ENCODE measurements at places on chromosomes 13 and 19.

DNA sequence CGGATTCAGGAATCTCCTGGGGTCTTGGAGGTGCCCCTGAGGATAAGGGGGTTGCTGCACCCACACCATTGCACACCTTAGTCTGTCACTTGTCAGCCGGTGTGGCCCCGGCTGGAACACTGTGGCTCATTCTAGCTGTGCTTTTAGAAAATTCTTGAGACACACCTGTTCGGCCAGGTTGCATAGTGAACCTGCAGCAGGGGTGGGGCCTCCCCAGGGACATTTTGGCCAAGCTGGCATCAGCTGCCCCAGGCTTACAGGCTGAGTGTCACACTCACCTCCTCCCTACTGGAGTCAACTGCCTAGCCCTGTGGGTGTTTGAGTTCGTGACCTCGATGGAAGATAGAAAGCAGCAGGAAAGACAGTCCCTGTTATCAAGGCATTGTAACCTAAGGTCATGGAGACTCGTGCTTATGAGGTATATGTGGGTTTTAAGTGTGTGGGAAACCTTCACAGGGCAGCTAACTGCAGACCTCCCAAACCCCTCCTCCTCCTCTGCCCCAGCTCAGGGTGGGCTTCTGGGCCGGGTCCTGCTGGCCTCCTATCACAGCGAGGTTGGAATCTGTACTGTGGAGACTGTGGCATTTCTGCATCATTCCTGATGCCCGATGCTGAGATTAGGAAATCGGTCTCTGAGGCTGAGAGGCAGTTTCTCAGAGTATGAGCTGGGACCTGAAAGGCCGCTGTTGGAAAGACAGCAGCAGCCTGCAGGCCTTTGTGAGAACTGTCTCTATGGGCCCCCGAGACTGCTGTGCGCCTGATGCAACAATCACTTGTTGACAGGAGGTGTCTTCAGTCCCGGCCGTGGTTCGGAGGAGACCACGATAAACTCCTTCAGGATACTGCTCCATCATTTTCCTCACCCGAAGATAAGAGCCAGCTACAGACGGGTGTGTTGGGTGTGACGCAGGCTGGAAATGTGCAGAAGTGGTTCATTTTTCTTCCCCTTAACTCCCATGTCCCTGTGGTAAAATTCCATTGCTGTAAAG, 72.2 kb downstream of the ATP11A start:
- H3K4me3 ChIP-seq: no peak overlapping the region
- DNase-seq: no peak
- peaks cover 1% of the 10 kb centered on the region for H3K27me3 ChIP-seq

- no peak overlapping the region for H3K4me3 ChIP-seq
- H3K4me1 ChIP-seq: 0 out of 2 replicates have a peak, but pooled peaks cover 3% of the 10 kb centered on the region
- H3K27ac ChIP-seq: no peak overlapping the region
- DNase-seq: no peak
- H3K27me3 ChIP-seq: peaks cover 4% of the 10 kb centered on the region
Measured at GRCh38 chr13:98360545-98360944, 183.5 kb upstream of the RNF113B start.

GRCh38 chr19:41499899-41500298, 56.9 kb downstream of the ERICH4 start:
- DNase-seq: no peak
- no peak overlapping the region for H3K4me3 ChIP-seq
- H3K36me3 ChIP-seq: no peaks in the 10 kb centered on the region
- H3K4me1 ChIP-seq: peaks cover 10% of the 10 kb centered on the region
- peaks cover 17% of the 10 kb centered on the region for H3K27me3 ChIP-seq

- H3K27ac ChIP-seq: no peak overlapping the region
- no peak for DNase-seq
- no peaks in the 10 kb centered on the region for H3K4me1 ChIP-seq
- no peaks in the 10 kb centered on the region for H3K36me3 ChIP-seq
Measured at GRCh38 chr19:35380450-35381124, 9.7 kb downstream of the GPR42 start.

DNA sequence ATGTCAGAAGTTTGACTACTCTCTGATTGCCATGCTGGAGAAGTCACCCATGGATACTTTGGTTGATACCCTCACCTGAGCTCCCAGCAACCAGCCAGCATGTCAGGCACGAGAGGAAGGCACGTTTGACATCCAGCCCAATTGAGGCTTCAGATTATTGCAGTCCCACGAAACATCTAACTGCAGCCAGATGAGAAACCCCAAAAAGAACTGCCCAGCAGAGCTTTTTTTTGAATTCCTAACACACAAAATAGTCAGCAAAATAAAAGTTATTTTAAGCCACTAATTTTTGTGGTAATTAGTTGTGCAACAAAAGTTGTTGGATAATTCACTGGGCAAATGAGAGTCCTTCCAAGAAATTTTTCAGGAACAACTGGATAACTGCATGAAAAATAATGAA, 259.0 kb downstream of the LMO7 start:
- no peak for DNase-seq
- no peak overlapping the region for H3K4me3 ChIP-seq
- peaks cover 8% of the 10 kb centered on the region for H3K4me1 ChIP-seq

DNA sequence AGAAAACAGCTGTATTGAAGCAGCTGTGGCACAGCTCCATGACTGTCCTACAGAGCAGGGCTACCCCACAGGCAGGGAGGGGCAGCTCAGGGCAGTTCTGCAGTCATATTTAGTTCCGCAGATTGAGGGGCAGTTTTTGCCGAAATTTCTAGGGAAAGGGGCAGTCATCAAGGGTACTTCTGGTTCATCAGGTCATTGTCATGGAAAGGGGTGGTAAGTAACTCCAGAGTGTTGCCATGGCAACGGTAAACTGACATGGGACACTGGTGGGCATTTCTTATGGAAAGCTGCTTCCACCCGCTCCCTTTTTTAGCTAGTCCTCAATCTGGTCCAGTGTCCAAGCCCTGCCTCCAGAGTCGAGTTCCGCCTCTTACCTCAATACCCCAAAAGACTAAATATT, 702.8 kb downstream of the LIG4 start:
- no peaks in the 10 kb centered on the region for H3K36me3 ChIP-seq
- H3K27me3 ChIP-seq: no peaks in the 10 kb centered on the region
- DNase-seq: no peak
- H3K27ac ChIP-seq: no peak overlapping the region

GRCh38 chr19:48405850-48406249, 12.4 kb downstream of the GRIN2D start:
- H3K4me3 ChIP-seq: no peak overlapping the region
- H3K27me3 ChIP-seq: peaks cover 1% of the 10 kb centered on the region
- peaks cover 8% of the 10 kb centered on the region for H3K36me3 ChIP-seq
- peaks cover 12% of the 10 kb centered on the region for H3K4me1 ChIP-seq
- H3K27ac ChIP-seq: peak overlapping the region; percentile 40

DNA sequence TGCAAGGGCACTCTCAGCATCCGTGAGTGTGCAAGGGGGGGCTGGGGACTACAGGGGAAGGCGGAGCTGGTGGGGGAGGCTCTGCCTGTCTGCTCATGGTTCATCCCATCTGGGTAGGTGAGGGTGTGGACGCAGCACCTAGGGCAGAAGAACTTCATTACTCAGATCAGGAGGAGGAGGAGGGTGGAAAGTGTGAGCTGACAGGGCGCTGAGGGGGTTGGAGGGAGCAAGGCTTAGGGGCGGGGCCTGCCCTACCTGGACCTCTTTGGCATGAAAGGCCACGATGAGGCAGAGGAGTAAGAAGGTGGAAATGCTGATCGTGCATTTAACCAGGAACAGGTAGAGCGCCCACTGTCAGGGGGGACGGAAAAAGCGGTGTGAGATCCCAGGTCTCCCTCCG, 4.5 kb downstream of the KCNN4 start:
- no peaks in the 10 kb centered on the region for H3K36me3 ChIP-seq
- DNase-seq: no peak
- H3K4me3 ChIP-seq: no peak overlapping the region
- no peak overlapping the region for H3K27ac ChIP-seq
- H3K27me3 ChIP-seq: peaks cover 3% of the 10 kb centered on the region

GRCh38 chr19:53983457-53984289, 7.8 kb upstream of the CACNG6 start:
- H3K36me3 ChIP-seq: no peaks in the 10 kb centered on the region
- peaks cover 16% of the 10 kb centered on the region for H3K27me3 ChIP-seq
- no peak for DNase-seq
- no peak overlapping the region for H3K27ac ChIP-seq
- H3K4me3 ChIP-seq: no peak overlapping the region
- H3K4me1 ChIP-seq: peaks cover 19% of the 10 kb centered on the region

DNA sequence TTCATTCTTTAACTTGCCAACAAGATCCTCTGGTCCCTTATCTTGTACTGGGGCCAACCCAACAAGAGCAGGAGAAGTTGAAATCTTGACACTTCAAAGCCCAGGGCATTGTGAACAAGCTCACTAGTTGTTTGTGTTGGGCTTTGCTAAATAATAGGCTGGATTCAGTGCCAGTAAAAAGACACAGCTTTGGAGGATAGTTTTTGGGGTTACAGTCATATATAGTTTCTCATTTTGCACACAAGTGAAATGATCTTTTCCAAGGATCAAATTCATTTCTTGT, 30.3 kb upstream of the LRCH1 start:
- no peak overlapping the region for H3K27ac ChIP-seq
- peaks cover 15% of the 10 kb centered on the region for H3K27me3 ChIP-seq
- no peak overlapping the region for H3K4me3 ChIP-seq
- DNase-seq: no peak
- no peaks in the 10 kb centered on the region for H3K36me3 ChIP-seq

DNA sequence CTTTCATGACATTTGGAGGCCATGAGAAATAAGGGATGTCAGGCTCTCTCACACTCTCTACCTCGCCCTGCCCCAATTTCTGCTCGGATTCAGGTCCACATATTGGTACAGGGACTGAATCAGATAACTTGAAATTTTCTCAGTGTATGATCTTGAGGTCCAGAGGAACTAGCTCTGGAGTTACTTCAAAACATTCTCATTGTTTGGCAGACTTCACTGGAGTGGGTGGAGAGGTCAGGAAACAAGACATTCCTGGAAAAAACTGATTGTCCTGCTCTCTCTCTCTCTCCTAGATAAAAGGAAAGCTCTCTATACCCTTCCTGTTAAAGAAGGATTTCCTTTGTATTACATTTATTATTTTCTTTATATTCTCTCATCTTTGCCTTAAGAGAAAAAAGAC, 428.1 kb upstream of the DACH1 start:
- peaks cover 26% of the 10 kb centered on the region for H3K4me1 ChIP-seq
- no peak for DNase-seq
- H3K27ac ChIP-seq: no peak overlapping the region
- no peak overlapping the region for H3K4me3 ChIP-seq
- 0 out of 2 replicates have a peak, but pooled peaks cover 4% of the 10 kb centered on the region for H3K36me3 ChIP-seq
- no peaks in the 10 kb centered on the region for H3K27me3 ChIP-seq

DNA sequence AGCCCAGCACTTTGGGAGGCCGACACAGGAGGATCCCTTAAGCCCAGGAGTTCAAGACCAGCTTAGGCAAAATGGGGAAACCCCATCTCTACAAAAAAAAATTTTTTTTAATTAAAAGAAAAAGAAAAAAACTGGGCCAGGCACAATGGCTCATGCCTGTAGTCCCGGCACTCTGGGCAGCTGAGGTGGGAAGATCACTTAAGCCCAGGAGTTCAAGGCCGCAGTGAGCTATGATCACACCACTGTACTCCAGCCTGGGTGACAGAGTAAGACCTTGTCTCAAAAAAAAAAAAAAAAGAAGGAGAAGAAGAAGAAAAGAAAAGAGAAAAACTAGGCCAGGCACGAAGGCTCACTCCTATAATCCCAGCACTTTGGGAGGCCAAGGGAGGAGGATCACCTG, 4.3 kb downstream of the ELL start:
- peaks cover 7% of the 10 kb centered on the region for H3K36me3 ChIP-seq
- no peak for DNase-seq
- peaks cover 58% of the 10 kb centered on the region for H3K4me1 ChIP-seq
- H3K4me3 ChIP-seq: no peak overlapping the region
- peaks cover 2% of the 10 kb centered on the region for H3K27me3 ChIP-seq

All from HFFc6 (cell line).